ENCODE measurements at places on chromosomes 3 and 15. TPM values are rescaled to one million over a fixed set of nuclear protein-coding genes. Genes with fewer than 3 reads are reported as not detected.

Gene MINAR1
- 0.51 TPM for total RNA-seq

Gene CPN2
- not detected for total RNA-seq

Gene SPTBN5
- 0.46 TPM for total RNA-seq

Gene CA12
- total RNA-seq, result 0.46 TPM

Gene SCN11A
- 0.09 TPM for total RNA-seq

Gene CADM2
- total RNA-seq, result 0.14 TPM

Gene GOLGA6D
- total RNA-seq, result not detected

Gene RLBP1
- total RNA-seq, result not detected

Gene DZIP1L
- not detected for total RNA-seq

Gene CD276
- total RNA-seq, result 2.6 TPM

Gene FGF12
- total RNA-seq, result not detected

Gene PTPN23
- 29.4 TPM for total RNA-seq

Gene CRBN
- total RNA-seq, result 38.4 TPM

Gene PATL2
- total RNA-seq, result 11.2 TPM

Gene ATP13A4
- total RNA-seq, result 3.3 TPM

Gene COLQ
- total RNA-seq, result 1.1 TPM

Gene GADL1
- total RNA-seq, result not detected

Gene FBXO40
- total RNA-seq, result not detected

Gene DNAH12
- not detected for total RNA-seq

Gene A4GNT
- total RNA-seq, result not detected

Gene ADGRG7
- not detected for total RNA-seq

Data from activated CD4-positive, alpha-beta T cell treated with anti-CD3 and anti-CD28 coated beads for 36 hours (primary cell).